HFFc6 (cell line): ENCODE measurements at places on chromosomes 1 and 21.

DNA sequence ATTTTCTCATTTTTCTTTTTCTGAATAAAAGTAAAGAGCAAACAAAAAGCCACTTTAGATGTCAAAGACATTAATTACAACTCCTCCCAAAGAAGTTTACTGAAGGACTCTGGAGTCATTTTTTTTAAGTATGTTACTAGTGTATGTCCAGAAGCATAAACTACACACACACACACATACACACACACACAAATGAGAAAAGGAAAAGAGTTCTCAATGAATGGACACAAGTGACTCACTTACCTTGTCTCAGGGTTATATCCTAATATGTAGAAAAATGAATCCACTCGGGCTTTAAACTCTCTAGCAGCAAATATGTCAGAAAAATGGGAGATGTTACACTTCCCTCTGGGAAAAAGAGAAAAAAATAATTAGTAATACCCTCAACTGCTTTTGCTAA, 223.1 kb downstream of the SLC45A1 start:
- peak; percentile 3 for DNase-seq

- no peak for DNase-seq
These were observed 208.8 kb downstream of the KIF26B start for GRCh38 chr1:245363461-245364200.

DNA sequence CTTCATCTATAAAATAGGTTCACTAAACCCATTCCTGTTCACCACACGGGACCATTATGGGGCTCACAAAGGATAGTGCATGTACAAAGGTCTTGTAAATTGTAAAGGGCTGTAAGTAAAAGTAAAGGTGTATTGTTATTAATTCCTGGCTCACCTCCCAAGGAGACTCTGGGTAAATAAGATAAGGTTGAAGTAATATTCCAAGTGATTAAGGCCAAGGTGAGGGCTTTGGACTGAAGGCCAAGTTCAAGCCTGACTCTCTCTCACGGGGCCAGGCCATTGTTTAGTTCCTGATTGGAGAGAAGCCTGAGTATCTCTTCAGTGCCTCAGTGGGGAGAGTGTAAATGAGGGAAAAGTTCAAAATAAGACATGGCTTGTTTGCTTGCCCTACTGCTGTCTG, 19.5 kb upstream of the ZFYVE9 start:
- DNase-seq, result no peak

GRCh38 chr1:29349871-29350491, 113.7 kb downstream of the PTPRU start:
- no peak for DNase-seq

- no peak for DNase-seq
These were observed 14.9 kb upstream of the MGST3 start for GRCh38 chr1:165616054-165616612.

DNA sequence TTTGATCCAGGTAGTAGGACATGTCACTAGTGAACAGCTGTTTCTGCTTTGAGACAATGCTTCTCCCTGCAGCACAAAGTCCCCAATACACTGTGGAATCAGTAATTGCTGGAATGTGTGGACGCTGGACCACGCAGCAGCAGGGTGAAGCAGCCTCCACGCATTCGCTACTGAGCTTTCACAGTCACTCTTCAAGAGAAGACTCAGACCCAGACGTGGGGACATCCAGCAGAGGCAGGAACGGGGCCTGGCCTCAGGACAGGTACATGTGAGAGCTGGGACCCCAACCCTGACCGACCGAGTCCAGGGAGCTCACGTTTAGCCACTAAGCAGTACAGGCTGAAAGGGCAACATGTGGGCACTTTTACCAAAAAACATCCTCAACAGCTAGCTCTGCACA, 34.1 kb upstream of the PRDM15 start:
- DNase-seq, result no peak

- peak; percentile 36 for DNase-seq
These were observed 26.0 kb upstream of the KCNK2 start for GRCh38 chr1:215056584-215056983.

GRCh38 chr1:62259551-62259950, 59.7 kb downstream of the KANK4 start:
- DNase-seq, result no peak

- no peak for DNase-seq
These were observed 21.1 kb downstream of the PROX1 start for GRCh38 chr1:214008791-214009422.

GRCh38 chr1:203349773-203350524, 973 bp downstream of the FMOD start:
- no peak for DNase-seq

DNA sequence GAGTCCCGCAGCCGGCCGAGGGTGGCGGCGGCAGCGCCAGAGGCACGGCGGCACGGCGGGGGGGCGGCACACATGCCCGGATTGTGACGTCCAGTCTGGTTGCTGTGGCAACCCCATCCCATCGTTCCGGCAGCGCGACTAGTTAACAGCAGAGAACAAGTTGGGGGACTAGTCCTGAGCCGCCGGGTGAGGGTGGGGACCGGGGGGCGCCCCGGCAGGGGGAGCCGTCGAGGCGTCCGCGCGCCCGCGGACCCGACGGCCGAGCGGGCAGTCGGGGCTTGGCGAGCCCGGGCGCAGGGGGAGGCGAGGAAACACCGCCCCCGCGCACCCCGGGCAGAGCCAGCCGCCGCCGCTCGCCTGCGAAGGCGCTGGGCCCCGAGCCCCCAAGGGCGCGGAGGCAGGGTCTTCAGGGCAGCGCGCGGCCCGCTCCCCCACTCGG, at the start of gene CHD5:
CHD5 (minus strand) TSS at position 54 of the 439 bp plus-strand sequence. CDS start 298 bp downstream, outside the sequence.
- no peak for DNase-seq

DNA sequence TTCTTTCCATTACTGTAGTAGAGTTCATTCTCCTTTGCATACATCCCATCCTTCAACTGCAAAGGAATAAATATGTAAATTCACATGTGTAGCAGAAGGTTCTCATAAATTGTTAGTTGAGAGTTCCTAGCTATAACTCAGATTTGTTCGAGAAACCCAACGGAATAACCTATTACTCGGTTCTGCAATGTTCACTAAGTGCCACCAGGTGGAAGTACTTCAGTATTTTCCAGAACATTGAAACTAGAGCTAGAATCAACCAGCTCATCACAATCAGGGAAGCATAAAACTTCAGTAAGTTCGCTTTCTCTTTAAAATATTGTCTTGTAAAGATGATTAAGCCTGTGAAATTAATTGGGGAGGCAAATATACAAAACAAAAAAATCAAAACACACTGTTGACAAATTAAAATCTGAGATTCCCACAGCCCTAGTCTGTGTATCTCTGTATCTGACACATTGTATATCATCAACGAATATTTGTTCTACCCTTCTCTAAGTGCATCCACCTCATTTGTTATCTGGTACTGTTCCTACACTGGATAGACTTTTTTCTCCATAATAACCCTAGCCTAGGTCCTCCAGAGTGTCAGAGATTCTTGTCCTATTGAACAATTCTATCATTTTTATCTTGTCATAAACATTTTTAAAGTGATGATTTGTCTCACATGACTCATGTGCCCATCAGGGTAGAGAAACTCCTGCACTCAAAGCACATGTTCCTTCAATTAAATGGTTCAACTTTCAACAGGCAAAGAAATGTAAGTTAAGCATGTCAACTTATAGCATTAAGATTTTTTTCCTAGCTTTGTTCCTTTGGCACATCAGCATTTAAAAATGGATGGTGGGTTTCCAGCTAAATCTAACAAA, 31.9 kb downstream of the MROH9 start:
- DNase-seq, result peak; percentile 54

DNA sequence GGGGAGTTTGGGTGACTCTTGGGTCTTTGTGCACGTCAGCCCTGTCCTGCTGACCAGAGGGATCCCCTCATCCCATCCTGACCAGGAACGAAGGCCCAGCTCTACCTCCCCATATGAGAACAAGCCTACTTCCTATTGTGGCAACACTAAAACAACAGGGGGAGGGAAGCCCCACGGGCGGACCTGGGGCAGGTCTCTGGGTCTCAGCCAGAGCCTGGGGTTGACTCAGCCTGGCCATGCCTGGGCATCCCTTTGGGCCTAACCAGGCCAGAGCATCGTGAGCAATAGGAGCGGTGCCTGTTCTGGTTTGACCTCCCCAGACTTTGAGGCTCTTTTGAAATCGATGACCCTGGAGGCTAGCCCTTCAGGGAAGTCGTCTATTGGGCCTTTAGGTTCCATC, 16.8 kb downstream of the RPS6KA1 start:
- no peak for DNase-seq

GRCh38 chr1:19327301-19327700, 15.2 kb downstream of the SLC66A1 start:
- DNase-seq, result no peak

GRCh38 chr1:8024329-8024728, 1.8 kb downstream of the ERRFI1 start:
- DNase-seq, result no peak

DNA sequence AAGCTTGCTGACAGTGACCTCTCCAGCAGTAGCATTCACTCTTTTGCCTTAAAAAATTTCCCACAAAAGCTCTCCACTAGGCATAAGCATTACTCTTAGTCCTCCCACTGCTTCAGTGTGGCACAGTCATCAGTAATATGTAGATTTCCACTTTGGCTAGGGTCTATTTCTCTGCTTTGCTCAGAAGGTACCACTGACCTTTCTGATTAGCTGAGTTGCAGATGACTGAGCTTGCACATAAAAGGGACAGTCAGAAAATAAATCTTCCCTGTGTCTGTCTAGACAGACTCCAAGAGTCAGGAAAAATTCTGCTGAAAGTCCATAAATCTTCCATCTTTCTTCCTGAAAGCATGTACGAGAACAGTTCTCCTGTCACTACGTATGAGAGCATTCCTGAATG, 56.6 kb upstream of the APP start:
- no peak for DNase-seq

DNA sequence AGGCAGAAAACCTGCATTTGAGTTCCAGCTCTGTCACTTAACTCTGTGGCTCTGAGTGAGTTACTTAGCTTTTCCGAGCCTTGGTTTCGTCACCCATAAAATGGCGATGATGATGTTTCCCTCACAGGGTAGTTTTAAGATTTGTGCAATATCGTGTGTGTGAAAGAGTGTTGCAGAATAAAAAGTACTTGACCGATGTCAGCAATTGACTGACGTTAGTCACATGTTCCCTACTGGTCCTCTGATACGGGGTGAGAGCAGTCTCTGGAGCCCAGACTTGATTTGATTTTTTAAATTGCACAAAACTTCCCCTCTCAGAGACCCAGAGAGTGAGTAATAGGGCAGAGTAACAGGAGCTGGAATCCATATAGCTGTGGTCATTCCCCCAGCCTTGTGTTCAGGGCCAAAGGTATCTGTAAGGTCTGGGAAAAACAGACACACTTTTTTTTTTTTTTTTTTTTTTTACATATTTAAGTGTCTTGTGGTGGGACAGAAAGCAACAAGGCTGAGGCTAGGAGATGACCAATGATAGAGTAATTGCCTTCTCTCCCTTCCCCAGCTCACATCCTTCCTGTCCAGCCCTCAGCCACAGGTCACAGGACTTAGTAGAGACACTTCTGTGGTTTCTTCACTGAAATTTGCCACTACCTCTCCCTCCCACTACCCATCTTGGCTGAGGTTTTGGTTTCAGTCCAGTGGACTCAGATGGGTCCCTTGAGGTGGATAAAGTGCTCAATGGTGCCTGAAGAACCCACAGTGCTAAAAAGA, 2.0 kb downstream of the FCER1G start:
- peak; percentile 66 for DNase-seq

GRCh38 chr1:190312763-190313162, 164.9 kb downstream of the BRINP3 start:
- no peak for DNase-seq

- peak; percentile 52 for DNase-seq
These were observed 4.4 kb upstream of the ADAMTS1 start for GRCh38 chr21:26849428-26850115.

DNA sequence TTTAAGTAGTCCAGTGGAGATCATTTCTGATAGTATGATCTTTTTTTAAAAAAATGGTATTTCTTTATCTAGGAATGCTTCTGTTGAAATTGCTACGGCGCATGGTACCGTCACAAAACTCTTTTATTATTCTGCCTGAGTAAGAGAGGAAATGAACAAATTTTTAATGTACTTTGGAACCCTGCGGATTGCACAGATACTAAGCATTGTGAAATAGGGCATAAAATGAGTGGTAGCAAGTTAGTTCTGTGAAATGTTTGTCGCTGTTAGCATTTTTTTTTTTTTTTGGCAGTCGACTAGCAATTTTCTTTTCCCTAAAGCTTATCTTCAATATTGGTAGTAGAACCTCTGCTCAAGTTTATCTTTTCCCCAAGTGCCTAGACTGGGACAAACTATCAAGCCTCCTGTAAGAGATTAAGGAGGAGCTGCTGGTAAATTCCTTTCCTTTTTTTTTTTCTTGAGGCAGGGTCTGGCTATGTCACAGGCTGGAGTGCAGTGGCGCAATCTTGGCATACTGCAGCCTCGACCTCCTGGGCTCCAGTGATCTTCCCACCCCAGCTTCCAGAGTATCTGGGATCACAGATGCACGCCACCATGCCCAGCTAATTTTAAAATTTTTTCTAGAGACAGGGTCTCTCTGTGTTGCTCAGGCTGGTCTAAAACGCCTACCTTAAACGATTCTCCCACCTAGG, 2.2 kb downstream of the ITSN1 start:
- DNase-seq, result peak; percentile 47

DNA sequence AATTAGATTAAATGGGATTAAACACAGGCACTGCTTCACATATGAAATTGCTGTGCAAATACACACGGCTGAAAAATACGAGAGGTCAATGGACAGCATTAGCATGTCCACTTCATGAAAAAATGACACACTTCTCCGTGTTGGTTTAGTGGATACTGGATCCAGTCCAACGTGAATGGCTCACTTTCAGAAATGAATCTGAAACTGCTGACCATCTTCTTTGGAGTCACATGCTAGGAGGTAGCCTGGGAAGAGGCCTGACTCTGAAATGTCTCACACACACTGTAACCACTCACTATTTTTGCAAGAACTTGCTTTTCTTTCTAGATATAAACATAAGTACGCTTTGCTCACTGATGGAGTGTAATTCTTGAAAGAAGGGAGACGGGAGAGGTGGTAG, 127.3 kb downstream of the HLCS start:
- DNase-seq, result peak; percentile 43
